T-helper 2 cell treated with Interferon-gamma antibody and Interleukin-4, amounts not matched to agents 100 ng/mL and 5 ng/mL, for 36 hours (primary cell): ENCODE measurements at places on chromosomes 1 and 21. TPM values are rescaled to one million over a fixed set of nuclear protein-coding genes. Genes with fewer than 3 reads are reported as not detected.

The TEX38 gene
- not detected in 2 replicates for total RNA-seq

The TRAPPC10 gene
- 70.4 and 73.8 TPM in 2 replicates for total RNA-seq

The ANGPTL3 gene
- total RNA-seq = not detected in 2 replicates

The SPRR1A gene
- not detected in 2 replicates for total RNA-seq

The C1orf185 gene
- total RNA-seq = not detected in 2 replicates

The TSPEAR gene
- total RNA-seq = not detected in 2 replicates

The OVAAL gene
- total RNA-seq = not detected in 2 replicates

The DNAJC16 gene
- 18.5 and 20.6 TPM in 2 replicates for total RNA-seq

The IFI16 gene
- 262 and 265 TPM in 2 replicates for total RNA-seq

The SPRR1B gene
- not detected in 2 replicates for total RNA-seq

The FAM151A gene
- not detected in 2 replicates for total RNA-seq

The GBP4 gene
- total RNA-seq = 75.4 and 76.5 TPM in 2 replicates

The QSOX1 gene
- total RNA-seq = 28.2 and 28.6 TPM in 2 replicates

The BNIPL gene
- total RNA-seq = 1.1 and 1.5 TPM in 2 replicates
